Omental fat pad (tissue), 4 donors: ENCODE measurements at places on chromosomes 1 and 21. TPM values are rescaled to one million over a fixed set of nuclear protein-coding genes. Genes with fewer than 3 reads are reported as not detected.

DNA sequence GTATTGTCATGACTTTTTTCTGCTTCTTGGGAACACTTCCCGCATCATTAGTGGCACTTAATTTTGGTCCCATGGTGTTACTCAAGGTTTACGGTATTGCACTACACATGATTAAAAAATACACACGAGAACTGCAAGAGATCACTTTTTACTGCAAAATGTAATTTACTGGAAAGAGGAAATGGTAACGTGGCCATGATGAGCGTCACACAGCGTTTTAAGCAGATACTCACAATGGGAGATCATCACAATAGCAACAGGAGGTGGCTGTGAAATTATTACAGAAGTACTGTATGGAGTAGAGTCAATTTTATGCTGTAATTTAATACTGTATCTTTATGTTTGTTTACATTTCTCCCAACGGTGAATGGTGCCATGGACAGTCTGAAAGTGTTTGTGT is 1510.3 kb downstream of the AMY1C start:
- no peak for DNase-seq

- no peak for DNase-seq
Observed at GRCh38 chr1:19139711-19140110, 70.4 kb downstream of the UBR4 start.

GRCh38 chr1:11342621-11343032 is 69.6 kb downstream of the UBIAD1 start:
- no peak for DNase-seq

GRCh38 chr1:89780721-89781120 is 40.1 kb upstream of the LRRC8D start:
- no peak for DNase-seq

DNA sequence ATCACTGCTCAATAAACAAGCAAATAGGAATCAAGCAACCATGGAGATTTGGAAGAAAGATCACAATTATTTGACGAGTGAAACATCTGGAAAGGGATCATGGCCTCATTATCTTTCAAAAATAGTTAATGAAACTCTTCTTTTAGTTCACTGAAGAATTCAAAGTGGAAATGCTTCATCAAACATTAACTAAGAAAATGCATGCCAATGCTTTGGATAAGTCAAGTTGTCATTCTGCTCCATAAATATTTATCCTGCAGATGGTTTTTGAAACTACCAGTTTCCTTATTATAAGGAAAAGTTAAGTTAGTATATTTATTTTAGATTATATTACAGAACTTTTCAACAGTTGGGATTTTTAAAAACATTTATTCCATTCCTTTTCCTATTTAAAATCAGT is 206.5 kb upstream of the ADGRL2 start:
- DNase-seq = no peak

GRCh38 chr1:111161843-111162487 is 21.9 kb downstream of the CEPT1 start:
- DNase-seq = no peak

DNA sequence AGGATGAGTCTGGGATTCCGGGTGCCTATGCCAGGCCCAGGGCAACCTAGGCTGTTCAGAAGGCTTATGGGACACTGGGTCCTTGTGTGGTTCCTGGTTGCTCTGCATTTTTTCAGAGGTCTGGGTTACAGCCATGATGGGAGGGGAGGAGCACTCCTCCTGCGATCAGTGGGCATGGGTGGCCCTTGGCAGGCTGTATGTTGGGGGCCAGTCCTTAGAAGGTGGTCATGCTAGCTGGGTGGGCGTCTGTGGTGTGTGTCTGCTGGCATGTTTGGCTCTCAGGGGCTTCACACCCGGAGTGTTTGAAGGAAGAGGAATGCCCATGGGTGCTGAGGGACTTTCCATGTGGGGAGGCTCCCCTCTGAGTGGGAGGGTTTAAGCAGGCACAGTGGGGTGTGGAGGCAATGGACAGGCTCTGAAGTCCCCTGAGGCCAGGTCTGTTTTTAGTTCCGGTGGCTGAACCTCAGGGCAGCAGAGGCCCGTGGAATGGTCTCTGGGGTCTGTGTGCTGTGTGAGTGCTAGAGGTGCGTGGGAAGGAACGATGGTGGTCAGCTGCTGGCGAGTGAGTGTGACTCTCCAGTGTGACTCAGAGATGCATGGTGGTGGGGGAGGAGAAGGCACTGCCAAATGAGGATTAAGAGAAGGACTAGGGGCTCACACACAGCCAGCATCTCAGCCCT is 25.3 kb downstream of the CACNA1E start:
- no peak for DNase-seq

- no peak for DNase-seq
Observed at GRCh38 chr1:39270368-39270767, 65.9 kb downstream of the MACF1 start.

- DNase-seq = no peak
Observed at GRCh38 chr1:39113109-39113743, 87.1 kb downstream of the NDUFS5 start.

DNA sequence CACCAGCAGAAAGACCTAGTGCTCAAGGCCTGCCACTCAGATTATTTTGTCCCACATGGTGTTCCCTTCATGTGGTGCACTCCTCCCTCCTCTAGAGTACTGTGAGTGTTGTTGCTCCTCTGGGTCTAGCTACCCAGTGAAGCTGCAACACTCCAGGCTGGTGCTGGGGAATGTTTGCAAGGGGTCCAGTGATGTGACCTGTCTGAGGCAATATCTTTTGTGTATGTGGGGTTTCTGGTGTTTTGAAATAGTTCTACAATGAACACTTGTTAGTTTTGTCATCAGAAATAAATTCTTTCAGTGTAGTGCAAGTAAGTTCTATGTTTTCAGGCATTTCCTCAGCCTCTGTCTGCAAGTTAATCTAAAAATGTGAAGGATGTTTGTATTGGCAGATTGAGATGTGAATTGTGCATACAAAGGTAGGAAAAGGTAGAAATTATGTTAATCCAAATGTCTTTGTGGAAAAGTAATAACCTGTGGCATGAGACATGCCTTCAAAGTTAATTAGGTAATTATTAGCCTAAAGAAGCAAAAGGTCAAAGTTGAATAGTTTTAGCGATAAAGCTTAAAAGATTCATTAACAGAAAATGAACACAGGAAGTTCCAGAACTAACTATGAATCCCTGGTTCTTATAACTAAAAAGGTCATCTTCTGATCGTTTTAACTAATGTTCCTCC is 616.8 kb downstream of the LTN1 start:
- DNase-seq = no peak

GRCh38 chr1:183279835-183280234 is 93.8 kb downstream of the LAMC2 start:
- DNase-seq = peak; percentile 51

ELAVL4 gene
- total RNA-seq = not detected

DNA sequence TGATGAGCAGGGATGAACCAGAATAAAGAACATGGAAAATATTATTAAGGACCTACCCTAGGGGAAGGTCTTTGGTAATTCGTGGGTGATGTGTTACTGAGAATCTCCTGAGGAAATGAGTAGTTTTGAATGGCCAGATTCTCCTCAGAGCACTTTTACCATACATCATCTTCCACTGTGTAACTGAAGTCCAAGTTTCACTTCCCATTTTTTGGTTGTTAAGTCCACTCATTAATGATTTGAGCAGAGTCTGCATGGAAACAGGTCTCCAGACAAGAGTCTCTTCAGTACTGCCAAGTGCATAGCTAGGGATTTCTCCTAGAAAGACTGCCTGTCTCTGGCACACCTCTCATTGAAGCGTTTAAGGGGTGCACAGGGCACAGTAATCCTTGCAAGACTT is 48.7 kb upstream of the PCP4 start:
- no peak for DNase-seq

- DNase-seq = no peak
Observed at GRCh38 chr1:114750780-114751179, 7.0 kb downstream of the CSDE1 start.

RORC gene
- total RNA-seq = not detected

- DNase-seq = no peak
Observed at GRCh38 chr1:188689542-188689941, 1788.1 kb downstream of the BRINP3 start.

DNA sequence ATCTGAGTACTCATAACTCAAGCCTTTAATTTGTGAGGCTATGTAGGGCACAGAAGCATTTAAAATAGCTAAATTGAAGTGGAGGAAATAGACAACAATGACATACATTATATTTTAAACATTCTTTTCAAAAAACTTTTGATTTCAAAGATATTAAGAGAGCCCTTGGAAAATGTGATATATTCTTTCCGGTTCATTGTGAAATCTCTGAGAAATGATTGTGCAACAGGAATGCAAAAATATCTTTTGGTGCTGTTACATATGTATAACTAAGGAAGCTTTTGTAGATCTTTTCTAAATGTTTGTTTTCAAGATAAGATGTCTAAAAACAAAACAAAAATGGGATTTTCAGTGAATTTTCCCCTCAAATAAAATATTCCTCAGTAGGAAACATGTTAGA is 185.2 kb downstream of the LEPR start:
- DNase-seq = no peak

GRCh38 chr1:22812092-22812880 is 101.6 kb downstream of the EPHB2 start:
- no peak for DNase-seq

- no peak for DNase-seq
Observed at GRCh38 chr1:108570128-108570527, 10.2 kb downstream of the EEIG2 start.

CSMD2 gene
- total RNA-seq = not detected

ETV3L gene
- total RNA-seq = not detected

DNA sequence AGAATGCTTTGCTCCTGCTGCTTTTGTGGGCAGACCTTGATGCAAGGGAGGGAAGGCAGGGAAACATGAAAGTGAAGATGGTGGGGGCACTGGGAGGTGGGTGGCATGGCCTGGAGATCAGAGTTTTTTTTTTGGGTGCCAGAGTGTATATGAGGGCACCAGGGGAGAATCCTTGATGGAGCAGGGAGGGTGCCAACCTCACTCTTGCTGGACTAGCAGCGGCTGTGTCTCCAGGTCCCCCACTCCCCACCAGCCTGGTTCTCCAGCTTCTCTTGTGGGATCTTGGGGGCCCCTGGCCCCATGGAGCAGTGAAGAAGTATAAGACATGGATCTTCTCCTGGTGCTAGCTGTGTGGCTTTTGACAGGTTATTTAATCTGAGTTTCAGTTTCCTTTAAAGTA is 13.5 kb upstream of the PRELP start:
- no peak for DNase-seq

AKR7A3 gene
- 0.44 TPM for total RNA-seq

GRCh38 chr1:203289982-203290260 is 15.4 kb upstream of the BTG2 start:
- no peak for DNase-seq

WDR26 gene
- 88.1 TPM for total RNA-seq

GRCh38 chr1:88189525-88189924 is 494.5 kb upstream of the PKN2 start:
- no peak for DNase-seq

IFFO2 gene
- total RNA-seq = 7.3 TPM

NHLH1 gene
- not detected for total RNA-seq
